ENCODE measurements at places on chromosomes 16 and 17. TPM values are rescaled to one million over a fixed set of nuclear protein-coding genes. Genes with fewer than 3 reads are reported as not detected.

ASB16 gene
- total RNA-seq: not detected

BRCA1 gene
- total RNA-seq: 1.3 TPM

MGAT5B gene
- 0.28 TPM for total RNA-seq

DNA sequence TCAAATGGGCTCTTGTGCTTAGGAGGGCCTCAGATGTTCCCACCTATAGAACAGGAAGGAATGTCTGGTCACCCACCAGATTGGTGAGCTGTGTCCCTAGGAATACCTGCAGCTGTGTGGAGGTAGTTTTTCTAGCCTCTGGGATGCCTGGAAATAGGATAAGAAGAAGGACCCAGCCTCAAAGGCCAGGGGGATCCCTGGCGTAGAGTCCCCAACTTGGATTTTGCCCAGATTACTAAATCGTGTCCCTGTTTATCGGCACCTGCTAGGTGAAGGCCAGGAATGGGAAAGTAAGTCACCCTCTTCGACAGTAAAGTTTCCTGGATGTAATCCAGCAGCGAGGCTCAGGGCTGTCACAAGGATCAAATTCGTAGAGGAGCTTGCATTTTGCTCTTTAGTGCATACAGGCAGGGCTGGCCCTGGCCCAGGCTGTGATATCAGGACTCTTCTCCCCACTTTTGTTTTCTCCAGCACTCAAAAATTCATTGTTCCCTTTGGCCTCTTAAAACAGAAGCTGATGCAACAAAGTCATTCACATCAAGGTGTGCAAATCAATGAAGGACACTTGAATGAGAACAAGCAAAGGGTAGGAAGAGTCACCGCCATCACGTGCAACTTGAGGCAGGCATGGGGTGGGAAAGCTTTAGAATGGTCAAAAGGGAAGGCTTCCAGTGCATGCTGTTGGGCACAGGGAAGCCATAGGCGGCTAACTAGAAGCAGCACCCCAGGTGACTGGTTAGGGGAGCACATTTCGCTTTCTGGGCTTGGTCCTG lies 7.5 kb downstream of the SLC13A2 start:
- no peaks in the 10 kb centered on the region for H3K4me1 ChIP-seq
- H3K27me3 ChIP-seq: no peaks in the 10 kb centered on the region
- no peak overlapping the region for H3K27ac ChIP-seq
- H3K4me3 ChIP-seq: no peak overlapping the region
- no peak for DNase-seq

GRCh38 chr16:27588057-27588456 lies 38.1 kb downstream of the KATNIP start:
- DNase-seq: no peak
- peaks cover 7% of the 10 kb centered on the region for H3K36me3 ChIP-seq
- no peaks in the 10 kb centered on the region for H3K4me1 ChIP-seq
- H3K27ac ChIP-seq: no peak overlapping the region
- H3K4me3 ChIP-seq: no peak overlapping the region

DNA sequence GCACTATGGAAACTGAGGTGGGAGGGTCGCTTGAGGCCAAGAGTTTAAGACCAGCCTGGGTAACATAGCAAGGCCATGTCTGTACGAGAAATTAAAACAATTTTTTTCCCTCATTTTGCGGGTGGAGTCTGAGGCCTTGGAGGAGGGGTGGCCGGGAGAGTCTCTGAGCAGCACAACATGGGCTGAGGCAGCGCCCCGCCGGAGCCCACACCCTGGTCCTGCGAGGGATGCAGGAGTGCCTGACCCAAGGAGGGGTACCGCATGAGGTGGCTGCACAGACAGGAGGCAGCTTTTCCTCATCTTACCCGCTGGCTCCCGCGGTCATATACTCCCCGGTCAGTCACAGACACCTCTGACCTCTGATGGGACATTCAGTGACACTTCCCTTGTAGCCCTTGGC lies 67.7 kb downstream of the MSI2 start:
- H3K4me3 ChIP-seq: no peak overlapping the region
- no peaks in the 10 kb centered on the region for H3K27me3 ChIP-seq
- no peak overlapping the region for H3K27ac ChIP-seq
- H3K4me1 ChIP-seq: no peaks in the 10 kb centered on the region

- H3K36me3 ChIP-seq: no peaks in the 10 kb centered on the region
- no peak overlapping the region for H3K27ac ChIP-seq
- H3K4me3 ChIP-seq: no peak overlapping the region
- peaks cover 32% of the 10 kb centered on the region for H3K4me1 ChIP-seq
- no peak for DNase-seq
Observed at GRCh38 chr16:67525176-67525860, 3.3 kb upstream of the RIPOR1 start.

GRCh38 chr17:66462010-66462409 lies 159.6 kb downstream of the PRKCA start:
- H3K4me3 ChIP-seq: no peak overlapping the region
- H3K4me1 ChIP-seq: peaks cover 15% of the 10 kb centered on the region
- no peaks in the 10 kb centered on the region for H3K36me3 ChIP-seq
- no peak overlapping the region for H3K27ac ChIP-seq
- DNase-seq: no peak

Measured in CD4-positive, alpha-beta T cell (primary cell).